CMK (cell line): ENCODE measurements at places on chromosomes 4 and X.

DNA sequence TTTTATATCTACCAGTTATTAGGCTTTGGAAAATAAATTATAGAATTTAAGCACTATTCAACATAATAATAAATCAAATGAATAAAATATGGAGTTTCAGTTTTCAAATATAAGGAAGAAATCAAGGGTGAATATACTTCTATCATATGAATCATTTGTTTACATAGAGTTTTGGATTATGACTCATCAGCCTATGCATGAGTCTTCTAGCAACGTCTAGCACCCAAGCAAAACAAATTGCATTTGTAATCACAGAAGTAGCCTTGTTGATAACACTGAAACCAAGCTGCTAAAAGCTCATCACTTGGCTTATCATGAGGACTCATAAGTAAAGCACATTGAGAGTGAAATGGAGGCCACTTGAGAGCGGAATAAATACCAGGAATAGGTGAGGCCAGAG, 434.6 kb downstream of the PCDH11X start:
- DNase-seq, result no peak

DNA sequence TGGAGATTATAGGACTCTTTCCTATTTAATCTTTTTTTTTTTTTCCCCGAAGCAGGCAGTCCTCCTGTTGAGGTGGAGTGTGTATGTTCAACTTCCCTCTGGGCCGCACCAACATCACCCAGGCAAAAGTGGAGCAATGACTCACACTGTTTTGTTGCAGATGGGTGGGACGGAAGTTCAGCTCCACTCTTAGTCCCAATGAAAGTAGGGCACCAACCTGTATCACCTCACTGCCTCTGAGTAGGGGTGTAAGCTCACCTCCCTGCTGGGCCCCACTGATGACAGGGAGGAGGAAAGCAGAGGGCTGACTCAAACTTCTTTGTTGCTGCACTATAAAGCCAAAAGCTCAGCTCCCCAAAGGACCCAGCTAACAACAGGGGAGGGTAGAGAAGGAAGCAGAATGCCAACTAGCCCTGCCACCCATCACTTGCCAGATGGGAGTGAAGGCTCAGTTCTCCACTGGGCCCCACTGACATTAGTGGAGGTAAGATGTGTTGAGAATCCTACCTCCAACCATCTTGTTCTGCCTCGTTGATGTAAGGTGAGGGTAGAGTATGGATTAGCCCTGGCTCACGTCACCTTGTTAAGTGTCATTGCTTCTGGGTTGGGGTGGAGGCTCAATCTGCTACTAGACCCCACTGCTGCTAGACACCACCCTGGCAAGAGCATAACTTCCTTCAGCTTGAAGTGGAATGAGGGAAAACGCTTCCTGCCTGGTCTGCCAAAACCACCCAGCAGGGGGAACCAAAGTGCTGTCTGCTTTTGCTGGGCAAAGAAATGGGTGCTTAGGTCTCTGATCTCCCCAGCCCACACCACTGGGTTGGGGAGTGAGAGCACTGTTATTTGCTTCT, 14.1 kb downstream of the RPS6KA3 start:
- DNase-seq, result no peak

- DNase-seq, result no peak
These were observed 250.4 kb downstream of the TMA16 start for GRCh38 chr4:163744861-163745260.

DNA sequence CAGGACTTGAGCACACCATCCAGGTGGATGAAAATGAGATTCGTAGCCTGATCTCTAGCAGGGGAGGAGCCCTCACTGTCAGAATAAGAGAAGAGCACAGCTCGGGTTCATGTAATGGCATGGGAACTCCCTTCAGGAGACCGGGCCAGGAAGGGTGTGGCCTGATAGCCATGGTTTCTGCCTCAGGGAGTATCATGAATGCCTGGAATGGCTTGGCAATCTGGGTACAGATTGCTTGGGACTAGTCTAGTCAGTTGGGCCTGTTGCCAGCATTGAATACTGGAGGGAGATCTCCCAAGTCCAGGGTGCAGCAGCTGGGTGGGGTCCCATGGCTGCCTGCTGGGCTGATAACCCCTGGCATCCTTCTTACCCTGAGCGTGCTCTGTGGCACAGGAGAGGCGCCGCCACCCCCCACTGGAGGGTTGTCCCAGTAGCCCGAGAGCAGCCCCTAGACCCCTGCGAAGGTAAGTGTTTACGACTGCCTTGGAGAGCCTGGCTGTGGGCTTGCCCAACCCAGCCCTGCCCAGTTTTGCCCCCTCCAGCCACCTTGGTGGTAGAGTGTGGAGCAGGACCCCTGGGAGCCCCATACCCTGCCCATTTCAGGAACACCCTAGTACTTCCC, 298.8 kb downstream of the TEX13A start:
- no peak for DNase-seq

- DNase-seq, result no peak
These were observed 215.7 kb downstream of the STK32B start for GRCh38 chr4:5266991-5267390.

DNA sequence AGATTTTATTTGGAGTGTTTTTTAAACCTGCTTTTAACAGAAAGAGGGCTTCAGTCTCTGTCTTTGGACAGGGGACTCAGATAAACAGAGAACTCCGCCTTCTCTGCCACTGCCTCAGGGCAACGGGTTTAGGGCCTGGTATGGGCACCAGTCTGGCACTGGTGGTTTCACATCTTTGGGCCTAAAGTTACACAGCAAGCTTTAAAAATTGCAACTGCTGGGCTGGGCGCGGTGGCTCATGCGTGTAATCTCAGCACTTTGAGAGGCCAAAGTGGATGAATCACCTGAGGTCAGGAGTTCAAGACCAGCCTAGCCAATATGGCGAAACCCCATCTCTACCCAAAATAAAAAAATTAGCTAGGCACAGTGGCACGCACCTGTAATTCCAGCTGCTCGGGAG, 10.3 kb upstream of the NAT8L start:
- DNase-seq, result no peak

GRCh38 chr4:48152259-48152658, 18.2 kb upstream of the TXK start:
- DNase-seq, result no peak

- DNase-seq, result no peak
These were observed 60.4 kb downstream of the EFNB1 start for GRCh38 chrX:68889249-68889648.

DNA sequence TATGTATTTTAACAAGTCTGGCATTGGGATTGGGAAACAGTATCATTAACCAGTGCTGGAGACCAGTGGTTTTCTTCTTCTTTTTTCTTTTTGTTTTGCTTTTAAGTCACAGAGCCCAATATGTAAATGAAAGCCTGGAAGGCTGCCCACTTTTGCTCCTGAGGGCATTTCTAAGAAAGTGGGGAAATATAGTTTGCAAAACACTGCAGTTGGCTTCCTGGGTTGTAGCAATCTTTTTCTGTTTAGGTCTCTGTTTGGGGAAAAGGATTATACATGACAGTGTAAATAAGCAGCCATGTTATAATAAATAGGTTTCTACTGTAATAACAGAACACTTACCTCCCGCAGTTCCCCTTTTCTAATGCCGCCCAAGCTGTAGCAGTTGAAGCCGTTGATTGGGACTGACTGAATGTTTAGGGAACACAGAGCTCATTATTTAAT, 105.5 kb downstream of the TMEM164 start:
- no peak for DNase-seq

DNA sequence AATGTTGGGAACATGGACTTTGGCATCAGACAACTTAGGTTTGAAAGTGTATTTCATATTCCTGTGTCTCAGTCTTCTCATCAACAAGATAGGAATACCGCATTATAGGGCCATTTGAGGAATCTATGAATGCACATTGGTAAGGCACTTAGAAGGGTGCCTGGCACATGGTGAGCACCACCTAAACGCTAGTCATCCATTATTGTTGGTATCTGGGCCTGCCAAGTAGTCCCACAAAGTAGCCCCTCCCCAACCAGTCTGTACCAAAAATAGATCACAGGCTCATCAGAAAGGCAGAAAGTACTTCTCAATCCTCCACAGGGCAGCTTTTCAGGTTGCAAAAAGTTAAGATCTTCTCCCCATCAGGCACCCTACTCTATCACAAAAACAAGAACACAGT, 162.3 kb upstream of the KLF3 start:
- DNase-seq, result no peak
